ENCODE measurements at places on chromosomes 3 and 15.

- DNase-seq: no peak
Measured at GRCh38 chr3:52561028-52561747, 24.8 kb downstream of the UQCC5 start.

- no peak for DNase-seq
Measured at GRCh38 chr3:126119976-126120375, 36.1 kb upstream of the SLC41A3 start.

DNA sequence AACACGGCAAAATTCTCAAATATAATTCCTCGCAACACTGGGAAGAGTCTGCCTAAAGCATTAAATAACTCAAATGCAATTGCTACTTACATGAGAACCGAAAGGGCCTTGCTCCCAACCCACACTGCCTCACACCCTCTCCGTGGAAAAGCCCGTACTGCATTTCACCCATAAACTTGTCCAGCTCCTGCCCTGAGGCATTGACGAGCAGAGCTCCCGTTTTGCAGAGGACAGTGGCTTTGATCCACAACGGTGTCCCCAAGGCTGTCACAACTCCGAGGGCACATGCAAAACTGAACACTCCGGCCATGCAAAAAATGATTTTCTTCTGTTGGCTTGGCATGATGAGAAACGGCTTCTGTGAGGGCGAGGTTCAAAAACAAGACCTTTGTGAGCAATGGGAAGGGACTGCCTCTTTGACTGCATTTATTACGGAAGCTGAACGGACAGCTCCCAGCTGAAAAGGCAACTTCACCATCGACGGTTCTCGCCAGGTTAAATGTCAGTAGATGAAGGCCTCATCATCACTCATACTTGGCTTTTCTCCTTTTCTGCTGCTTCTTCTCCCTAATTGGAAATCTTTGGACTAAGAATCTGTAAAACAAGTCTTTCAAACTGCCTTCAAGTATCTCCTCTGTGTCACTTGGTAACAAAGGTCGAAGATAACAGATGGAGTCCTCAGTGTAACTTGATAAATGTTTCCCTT lies at the start of gene CLRN1:
Gene CLRN1, minus strand, starts transcription at position 362 of the 706 bp plus-strand sequence. Its CDS starts 19 bp downstream, at position 343.
- DNase-seq: no peak

DNA sequence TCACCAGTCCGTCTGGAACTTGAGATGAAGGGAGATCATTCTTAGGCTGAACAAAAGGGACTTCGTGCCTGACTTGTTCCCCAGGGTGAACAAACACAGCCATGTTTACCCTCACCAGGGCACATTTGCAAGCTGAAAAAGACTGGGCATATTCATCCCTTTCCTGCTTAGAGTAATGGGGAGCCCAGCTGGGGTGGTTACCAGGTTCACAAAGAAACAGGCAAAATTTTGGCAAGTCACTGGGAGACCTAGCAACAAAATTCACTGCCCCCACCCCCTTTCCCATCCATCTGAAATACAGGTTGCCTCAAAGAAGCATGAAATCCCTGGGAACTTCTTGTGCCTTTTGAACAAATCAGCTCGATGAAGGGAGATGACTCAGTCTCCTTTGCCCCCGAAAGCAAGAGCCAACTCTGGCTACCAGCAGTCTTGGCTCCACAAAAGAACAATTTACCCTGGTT lies 775.0 kb downstream of the SQOR start:
- DNase-seq: no peak

- DNase-seq: no peak
Measured at GRCh38 chr3:42505128-42505848, 2.8 kb downstream of the VIPR1 start.

GRCh38 chr3:94937980-94938379 lies 875.1 kb downstream of the NSUN3 start:
- DNase-seq: no peak

DNA sequence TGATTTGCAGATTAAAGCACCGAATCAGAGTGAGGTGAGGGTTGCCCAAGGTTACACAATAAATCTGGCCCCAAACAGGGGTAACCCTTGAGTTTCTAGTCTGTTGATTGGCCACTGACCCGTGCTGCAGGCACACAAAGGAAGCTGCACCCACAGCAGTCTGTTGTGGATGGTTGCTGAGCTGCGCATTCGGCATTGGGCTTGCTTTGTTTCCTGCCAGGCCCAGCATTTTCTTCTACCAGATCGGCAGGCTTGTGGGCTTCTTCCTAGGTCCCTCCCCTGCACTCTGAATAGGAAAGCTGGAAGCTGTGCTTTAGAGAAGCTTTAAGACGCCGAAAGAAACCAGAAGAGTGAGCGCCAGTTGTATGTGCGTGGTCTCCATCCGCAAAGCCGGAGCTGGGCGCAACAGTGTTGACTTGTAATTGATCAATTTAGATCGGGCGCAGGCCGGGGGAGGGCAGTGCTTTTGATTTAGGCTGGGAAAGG lies 12.1 kb downstream of the B3GNT5 start:
- DNase-seq: peak; percentile 34

DNA sequence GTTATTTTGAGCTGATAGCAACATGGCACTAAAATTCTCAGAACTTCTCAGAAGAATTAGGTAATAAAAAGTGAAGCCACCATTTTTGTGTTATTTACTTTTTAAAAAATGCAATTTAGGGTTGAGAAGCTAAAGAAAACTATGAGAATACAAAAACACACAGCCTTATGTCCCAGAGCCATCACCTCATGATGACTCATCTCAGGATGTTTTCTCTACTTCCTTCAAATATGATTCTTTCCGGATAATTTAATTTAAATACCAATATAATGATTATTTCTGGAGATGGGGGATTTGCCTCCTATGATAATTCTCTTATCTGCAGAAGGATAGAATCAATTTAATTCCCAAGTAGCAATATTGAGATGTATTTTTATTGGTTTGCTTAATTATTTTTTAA lies 105.6 kb upstream of the BFSP2 start:
- no peak for DNase-seq

GRCh38 chr15:75043509-75044257 lies 20.3 kb downstream of the PPCDC start:
- peak; percentile 81 for DNase-seq

DNA sequence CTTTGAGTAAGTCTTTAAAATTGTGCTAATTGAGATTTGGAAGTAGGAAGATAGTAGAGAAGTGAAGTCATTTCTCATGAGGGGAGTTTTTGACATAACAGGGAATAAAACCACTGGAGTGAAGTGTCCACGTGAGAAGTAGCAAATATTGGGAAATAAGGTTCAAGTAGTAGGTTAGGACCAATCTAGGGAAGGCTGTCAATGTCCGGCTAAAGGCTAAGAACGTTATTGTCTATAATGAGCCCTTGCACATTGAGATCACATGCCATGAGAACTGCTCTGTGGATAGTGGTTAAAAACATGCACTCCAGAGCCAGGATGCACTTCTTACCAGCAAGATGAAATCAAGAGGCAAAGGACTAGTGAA lies 459.9 kb upstream of the TPRG1 start:
- DNase-seq: no peak

GRCh38 chr3:29291260-29291981 lies 10.6 kb downstream of the RBMS3 start:
- DNase-seq: no peak

GRCh38 chr3:45677033-45677446 lies 12.2 kb upstream of the SACM1L start:
- DNase-seq: no peak

GRCh38 chr3:69282181-69282580 lies 103.7 kb downstream of the FRMD4B start:
- DNase-seq: no peak

DNA sequence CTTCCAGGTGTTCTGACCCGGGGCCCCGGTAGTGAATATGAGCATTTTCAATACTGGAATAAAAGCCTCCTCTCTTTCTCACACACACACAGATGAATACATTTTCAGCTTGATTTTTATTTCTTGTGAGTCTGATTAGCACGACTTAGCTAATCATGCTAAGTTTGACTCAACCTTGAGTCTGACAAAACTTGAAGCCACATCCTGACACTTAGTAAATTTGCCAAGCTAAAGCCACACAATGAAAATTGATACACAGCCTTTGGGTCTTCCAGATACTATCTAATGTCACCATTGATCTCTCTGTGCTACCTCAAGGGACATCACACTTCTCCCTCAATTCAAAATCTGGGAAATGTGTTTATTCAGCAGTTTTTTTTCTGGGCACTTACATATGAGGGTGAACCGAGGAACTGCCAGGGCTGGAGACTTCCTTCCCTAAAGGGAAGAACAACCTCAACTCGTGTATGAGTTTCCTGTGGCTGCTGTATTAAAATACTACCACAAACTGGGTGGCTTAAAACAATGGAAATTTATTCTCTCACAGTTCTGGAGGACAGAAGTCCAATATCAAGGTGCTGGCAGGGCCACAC lies 18.6 kb downstream of the TMEM266 start:
- DNase-seq: no peak

DNA sequence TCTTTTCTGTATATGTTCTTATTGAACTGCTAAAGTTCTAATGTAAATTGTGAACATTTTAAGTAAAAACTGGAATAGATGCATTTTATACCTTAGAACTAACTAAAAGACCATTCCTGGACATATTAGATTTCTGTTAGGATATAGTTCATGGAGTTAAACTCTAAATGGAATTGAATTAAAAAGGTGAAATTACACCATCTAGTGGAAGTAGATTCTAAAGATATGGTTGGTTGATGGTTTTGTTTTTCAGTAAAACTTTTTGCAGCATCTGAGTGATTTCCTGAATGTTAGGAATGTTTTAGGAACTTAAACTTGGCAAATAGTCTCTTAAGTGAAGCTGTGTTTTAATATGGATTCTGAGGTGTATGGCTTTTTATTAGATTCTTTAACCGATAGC lies 96.8 kb downstream of the SLMAP start:
- no peak for DNase-seq

- no peak for DNase-seq
Measured at GRCh38 chr3:88038566-88038965, 20.2 kb downstream of the CGGBP1 start.

- no peak for DNase-seq
Measured at GRCh38 chr3:58858126-58858525, 191.6 kb upstream of the FAM3D start.

DNA sequence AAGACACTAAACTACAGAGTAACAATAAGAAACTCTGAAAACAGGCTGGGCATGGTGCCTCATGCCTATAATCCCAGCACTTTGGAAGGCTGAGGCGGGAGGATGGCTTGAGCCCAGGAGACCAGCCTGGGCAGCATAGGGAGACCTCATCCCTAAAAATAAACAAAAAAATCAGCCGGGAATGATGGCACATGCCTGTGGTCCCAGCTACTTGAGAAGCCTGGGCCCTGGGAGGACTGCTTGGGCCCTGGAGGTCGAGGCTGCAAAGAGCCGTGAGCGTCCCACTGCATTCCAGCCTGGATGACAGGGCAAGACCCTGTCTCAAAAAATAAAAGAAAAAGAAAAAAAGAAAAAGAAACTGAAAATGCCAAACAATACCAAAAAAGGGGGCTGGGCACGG lies 55.4 kb downstream of the TMCC1 start:
- DNase-seq: no peak

DNA sequence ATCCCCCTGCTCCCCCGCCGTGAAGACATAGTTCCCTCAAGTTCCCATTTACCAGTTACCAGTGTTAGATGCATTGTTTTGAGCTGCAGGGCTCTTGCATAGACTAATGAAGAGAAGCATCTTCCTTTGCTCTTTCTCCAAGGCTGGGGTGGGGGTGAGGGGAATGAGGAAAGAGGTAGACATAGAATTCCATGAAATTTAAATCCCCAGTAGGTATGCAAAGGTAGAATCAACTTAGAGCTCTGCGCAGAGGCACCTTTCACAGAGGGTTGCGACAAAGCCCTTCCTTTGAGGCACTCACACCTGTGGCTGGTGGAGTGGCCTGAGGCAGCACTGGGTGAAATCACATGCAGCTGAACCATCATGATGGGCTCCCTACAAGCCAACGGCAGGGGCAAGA lies 101.3 kb downstream of the WDR76 start:
- no peak for DNase-seq

DNA sequence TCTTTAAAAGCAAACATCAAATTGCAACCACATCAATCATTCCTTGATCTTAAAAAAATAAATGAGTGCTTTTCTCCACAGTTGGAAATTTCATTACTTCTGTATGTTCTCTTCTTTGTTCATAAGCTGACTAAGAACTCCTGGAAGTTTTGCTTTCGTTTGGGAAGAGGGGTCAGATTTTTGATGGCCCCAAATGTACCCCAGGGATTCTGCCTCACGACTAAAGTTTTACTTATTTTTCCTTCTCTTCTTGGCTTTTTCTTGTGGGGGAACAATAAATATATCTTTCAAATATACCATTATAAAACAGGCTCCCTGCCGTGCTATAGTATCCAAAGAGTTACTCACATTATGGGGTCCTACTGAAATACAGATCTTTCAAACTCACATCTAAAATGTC lies 215.0 kb upstream of the CDIN1 start:
- DNase-seq: no peak

DNA sequence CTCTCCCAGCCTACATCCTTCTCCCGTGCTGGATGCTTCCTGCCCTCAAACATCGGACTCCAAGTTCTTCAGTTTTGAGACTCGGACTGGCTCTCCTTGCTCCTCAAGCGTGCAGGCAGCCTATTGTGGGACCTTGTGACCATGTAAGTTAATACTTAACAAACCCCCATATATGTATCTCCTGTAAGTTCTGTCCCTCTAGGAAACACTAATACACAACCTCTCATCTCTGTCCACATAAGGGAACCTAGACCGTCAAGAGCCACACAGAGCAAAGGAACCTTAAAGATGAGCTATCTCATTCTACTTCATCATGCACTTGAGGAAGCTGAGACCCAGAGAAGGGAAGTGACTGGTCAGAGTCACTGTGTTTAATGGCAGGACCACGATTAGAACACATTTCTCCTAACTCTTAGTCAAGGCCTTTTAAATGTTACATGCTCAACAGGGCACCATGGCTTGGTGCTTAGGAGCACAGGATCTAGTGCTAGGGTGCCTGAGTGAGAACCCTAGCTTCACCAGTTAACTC lies 50.3 kb downstream of the NPTN start:
- DNase-seq: no peak

GRCh38 chr3:14785207-14786155 lies 33.3 kb upstream of the FGD5 start:
- DNase-seq: no peak

- DNase-seq: no peak
Measured at GRCh38 chr3:67783281-67784250, 129.2 kb upstream of the SUCLG2 start.

GRCh38 chr15:64478863-64479262 lies 18.5 kb downstream of the ZNF609 start:
- no peak for DNase-seq
